ENCODE measurements at places on chromosomes 1 and 21.

- no peak for DNase-seq
Observed at GRCh38 chr1:230082211-230082610, 15.2 kb downstream of the GALNT2 start.

- DNase-seq, result no peak
Observed at GRCh38 chr1:36524359-36525062, 41.8 kb upstream of the CSF3R start.

GRCh38 chr1:109503935-109504334 is 5.6 kb downstream of the AMIGO1 start:
- DNase-seq, result no peak

DNA sequence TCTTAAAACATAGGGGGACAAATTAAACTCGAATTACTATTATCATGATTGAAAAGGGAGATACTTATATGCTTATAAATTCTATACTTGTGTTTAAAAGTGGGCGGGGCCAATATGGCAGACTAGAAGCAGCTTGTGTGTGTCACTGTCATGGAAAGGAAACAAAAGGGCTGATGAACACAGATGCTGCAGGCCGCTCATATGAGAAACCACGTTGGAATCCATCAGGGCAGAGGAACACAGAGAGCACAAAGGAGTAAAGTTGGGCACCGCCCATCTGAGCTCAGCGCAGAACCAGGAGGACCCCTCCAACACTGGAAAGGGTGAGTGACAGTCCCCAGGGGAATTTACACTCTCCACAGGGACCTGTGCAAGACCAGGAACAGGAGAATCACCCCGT is 107.0 kb downstream of the SLC5A9 start:
- DNase-seq, result no peak

DNA sequence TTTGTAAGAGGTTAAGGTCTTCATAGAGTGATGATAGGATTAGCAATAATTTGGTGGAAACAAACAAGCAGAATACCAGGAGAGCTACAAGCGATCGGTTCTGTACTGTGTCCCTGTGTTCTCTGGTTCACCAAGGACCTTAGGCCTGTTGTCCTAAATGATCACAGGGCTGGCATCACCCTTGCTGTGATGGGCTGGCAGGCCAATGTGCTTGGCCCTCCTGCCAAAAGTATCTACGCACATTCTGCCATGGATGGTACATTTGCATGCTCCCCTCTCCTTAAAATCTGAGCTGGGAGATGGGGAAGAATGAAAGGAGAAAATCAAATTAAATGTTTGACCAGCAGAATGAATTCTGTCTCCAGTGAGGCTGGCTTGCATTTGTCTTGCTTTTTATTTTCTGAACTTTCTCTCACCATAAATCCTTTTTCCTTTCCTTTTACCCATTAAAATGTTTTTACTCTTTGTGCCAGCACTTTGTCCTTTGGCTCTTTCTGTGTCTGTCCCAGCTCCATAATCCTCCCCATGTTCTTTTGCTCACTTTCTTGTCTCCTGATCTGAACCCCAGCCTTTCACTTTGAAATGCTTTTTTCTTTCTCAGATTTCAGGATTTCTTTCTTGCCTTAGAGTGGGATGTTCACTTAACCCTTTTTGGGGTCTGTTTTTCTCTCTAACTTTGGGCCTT is 51.7 kb downstream of the PBX1 start:
- DNase-seq, result no peak

DNA sequence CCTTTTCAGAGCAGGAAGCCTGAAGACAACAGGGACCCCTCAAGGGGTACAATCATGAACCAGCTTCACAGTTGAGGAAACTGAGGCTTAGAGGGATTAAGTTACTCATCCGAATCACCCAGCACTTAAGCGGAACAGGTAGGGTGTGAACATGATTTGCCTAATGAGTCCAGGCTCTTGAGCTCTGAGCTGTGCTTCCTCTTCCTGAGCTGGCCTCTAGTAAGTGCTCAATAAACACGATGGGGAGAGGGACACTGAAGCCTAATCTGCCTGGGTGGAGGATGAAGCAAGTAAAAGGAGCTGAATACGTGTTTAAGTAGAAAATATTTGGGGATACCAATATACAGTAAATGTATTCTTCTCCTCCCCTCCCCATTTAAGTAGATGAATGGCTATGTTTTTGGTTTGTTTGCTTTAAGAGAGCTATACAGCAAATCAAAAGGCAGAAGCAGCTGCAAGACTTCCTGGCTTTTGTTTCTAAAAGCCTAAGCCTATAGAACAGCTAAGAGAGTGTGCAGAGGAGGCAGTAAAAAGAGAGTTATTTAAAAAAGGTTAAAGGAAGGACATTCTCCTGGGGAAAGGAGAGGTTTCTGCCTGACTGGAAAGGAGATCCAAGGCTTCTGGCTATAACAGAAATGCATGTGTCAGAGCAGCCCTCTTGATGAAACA is 20.5 kb downstream of the STPG1 start:
- DNase-seq, result no peak

GRCh38 chr1:84918726-84919336 is 25.8 kb upstream of the LPAR3 start:
- no peak for DNase-seq

- DNase-seq, result no peak
Observed at GRCh38 chr1:44609768-44610526, 64.3 kb downstream of the TMEM53 start.

- DNase-seq, result no peak
Observed at GRCh38 chr1:44077421-44077820, 41.2 kb upstream of the KLF17 start.

DNA sequence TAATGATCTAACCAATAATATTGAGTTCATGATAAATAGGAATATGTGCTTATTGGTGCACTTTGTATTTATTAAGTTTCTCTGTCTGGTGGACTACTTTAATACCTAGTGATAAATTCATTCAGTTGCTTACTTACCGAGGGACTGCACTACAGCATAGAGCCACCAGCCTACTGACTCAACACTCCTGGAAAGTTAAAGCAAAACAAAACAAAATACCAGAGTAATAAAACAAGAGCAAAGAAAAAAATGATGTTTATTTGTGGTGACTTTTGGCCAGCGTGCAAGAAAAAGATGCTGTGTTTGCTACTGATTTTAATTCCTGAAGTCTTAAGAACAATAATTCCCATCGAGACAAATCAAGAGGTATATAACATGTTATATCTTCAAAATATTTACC is 586.3 kb downstream of the PLA2G4A start:
- no peak for DNase-seq

- DNase-seq, result peak; percentile 59
Observed at GRCh38 chr1:107532318-107532717, 391.5 kb downstream of the NTNG1 start.

- no peak for DNase-seq
Observed at GRCh38 chr1:157119448-157119847, 18.7 kb downstream of the ETV3 start.

GRCh38 chr1:43577655-43578542 is 47.2 kb downstream of the PTPRF start:
- DNase-seq, result no peak

- no peak for DNase-seq
Observed at GRCh38 chr1:230831771-230832170, 36.5 kb downstream of the C1orf198 start.

- DNase-seq, result peak; percentile 33
Observed at GRCh38 chr1:29719253-29719652, 482.9 kb downstream of the PTPRU start.

GRCh38 chr1:153444078-153444477 is 16.4 kb downstream of the S100A7 start:
- no peak for DNase-seq

GRCh38 chr1:229716704-229717103 is 90.7 kb downstream of the URB2 start:
- DNase-seq, result no peak

DNA sequence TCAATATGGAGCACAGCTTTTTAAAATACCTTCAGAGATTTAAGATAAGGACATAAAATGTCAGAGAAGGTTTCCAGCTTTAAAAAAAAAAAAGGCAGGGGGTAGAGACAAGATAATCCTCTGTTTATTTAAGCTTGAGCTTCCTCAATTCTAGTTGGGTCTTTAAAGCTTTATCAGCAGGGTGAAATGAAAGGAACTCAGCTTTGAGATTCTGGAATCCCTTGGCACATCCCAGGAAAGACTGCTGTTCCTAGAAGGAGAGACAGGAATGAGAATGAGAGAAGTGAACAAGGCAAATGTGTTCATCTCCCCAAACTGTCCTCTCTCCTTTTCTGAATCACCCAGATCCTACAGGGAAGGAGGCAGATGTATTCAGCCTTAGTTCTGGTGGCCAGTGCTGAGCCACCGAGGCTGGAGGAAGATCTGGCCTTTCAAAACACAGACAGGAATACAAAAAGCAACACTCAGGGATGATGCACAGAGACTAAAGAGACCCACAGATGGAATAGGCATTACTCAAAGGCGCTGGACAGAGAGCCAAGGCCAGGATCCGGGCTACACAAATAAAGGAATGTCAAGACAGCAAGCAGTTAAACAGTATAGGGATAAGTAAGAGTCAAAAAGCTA is 385.8 kb upstream of the DUSP10 start:
- no peak for DNase-seq

DNA sequence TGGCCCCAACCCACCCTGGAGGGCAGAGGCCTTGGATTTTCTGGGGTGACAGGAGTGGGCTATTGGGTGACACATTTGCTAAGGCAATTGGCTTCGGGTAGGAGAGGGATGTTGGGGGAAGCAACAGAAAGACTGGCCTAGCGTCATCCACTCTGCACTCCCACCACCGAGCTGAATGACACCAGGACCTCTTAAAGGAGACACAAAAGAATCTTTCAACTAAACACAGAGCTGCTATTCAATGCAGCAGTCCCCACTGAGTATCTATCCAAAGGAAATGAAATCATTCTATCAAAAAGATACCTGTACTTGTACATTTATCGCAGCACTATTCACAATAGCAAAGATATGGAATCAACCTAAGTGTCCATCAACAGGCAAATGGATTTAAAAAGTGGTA is 6.2 kb downstream of the TFF2 start:
- DNase-seq, result no peak

GRCh38 chr21:36288651-36289243 is 31.2 kb upstream of the MORC3 start:
- no peak for DNase-seq

GRCh38 chr1:186195377-186195931 is 179.6 kb downstream of the TPR start:
- no peak for DNase-seq

DNA sequence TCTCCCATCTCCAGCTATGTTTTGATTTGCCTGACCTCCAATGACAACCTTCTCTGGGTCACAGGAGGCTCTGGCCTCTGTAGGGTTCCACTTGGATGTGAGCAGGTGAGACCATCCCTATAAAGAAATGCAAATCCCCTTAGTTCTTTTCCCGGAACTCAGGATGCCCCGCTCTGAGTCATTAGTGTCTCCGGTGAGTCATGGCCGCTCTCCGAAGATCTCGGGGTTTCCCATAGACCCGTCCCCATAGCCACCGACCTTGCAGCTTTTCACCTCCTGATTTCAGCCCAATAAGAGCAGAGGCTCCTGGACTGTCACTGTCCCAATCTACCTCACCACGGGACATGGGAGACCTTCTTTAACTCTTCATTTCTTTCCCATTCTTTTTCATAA is 98.2 kb downstream of the PGBD5 start:
- DNase-seq, result peak; percentile 95

GRCh38 chr1:54229281-54229891 is 29.4 kb downstream of the MRPL37 start:
- DNase-seq, result peak; percentile 47

DNA sequence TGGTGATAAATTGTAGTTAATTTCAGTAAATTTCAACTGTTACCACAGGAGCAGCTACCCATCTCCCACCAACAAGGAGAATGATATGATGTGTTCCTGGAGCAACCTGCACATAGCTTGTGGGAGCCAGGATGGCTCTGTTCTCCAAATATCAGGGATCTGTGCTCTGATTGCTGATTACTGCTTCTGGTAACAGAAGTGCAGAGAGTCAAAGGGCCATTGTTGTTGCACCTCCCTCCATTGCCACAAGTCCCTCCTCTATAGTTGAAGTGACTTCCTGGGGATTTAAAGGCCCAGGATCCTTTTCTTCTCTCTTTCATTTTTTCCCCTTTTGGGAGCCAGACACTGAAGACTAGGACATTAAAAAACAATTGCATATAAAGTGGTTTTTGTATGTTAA is 51.6 kb upstream of the HPDL start:
- no peak for DNase-seq

- DNase-seq, result no peak
Observed at GRCh38 chr1:168005529-168005928, 68.7 kb upstream of the MPC2 start.

DNA sequence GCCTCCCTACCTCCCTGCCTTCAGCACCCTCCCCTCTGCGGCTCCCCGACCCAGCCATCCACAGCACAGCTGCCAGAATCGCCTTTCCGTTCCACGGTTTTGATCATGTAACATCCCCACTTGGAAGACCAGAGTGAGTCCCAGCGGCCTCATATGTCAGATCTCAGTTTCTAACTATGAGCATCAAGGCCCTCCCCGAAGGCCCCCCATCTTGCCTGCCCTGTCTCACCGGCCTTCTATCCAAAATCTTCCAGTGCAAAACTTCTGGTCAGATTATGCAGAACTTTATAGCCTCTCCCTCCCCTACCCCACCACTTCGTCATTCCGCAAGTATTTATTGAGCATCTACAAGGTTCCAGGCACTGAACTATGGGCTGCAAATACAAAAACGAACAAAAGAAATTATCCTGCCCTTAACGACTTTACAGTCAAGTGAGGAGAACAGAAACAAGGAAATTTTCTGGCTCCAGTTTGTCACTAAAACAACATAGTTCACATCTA is 20.3 kb upstream of the LMX1A start:
- no peak for DNase-seq

DNA sequence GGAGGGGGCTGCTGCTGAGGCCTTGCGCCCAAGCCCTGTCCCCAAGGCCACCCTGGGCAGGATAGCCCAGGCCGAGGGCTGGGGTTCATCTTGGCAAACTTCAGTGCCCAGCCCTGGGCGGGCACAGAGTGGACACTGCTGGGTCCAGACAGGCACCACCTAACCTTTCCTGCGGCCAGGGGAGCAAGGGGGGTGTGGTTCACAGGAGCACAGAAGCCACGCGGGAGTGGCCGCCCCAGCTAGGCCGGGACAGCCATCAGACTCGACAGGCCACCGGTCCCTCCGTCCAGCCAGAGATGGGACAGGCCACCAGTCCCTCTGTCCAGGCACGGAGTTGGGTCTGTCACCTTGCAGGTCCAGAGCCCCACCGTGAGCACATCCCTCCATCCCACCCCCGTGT is 28.9 kb downstream of the ARHGEF16 start:
- no peak for DNase-seq

GRCh38 chr1:145996433-145997015 is at the start of gene TXNIP:
TXNIP (minus strand) TSS chr1:145996579; CDS start chr1:145996266, 313 bp downstream.
- DNase-seq, result peak; percentile 99

GRCh38 chr1:78009836-78010235 is 5.1 kb downstream of the DNAJB4 start:
- DNase-seq, result no peak

- DNase-seq, result peak; percentile 8
Observed at GRCh38 chr1:110513511-110513910, 5.5 kb downstream of the KCNA10 start.

DNA sequence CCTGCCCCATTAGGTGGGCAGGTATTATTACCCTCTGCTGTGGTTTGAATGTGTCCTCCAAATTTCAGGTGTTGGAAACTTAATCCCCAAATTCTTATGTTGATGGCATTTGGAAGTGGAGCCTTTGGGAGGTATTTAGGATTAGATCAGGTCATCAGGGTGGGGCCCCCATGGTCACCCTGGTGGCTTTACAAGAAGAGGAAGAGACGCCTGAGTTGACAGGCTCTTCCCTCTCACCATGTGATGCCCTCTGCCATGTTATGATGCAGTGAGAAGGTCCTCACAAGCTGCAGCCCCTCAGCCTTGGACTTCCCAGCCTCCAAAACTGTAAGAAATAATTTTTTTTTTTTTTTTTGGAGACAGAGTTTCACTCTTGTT is 8.8 kb upstream of the THEMIS2 start:
- DNase-seq, result no peak
